Psoas muscle (tissue), 8 donors: ENCODE measurements at places on chromosomes 6 and 20.
A peak's percentile ranks its signal among the peaks of the same experiment; 100 is the strongest.

- DNase-seq, result no peak
Observed at GRCh38 chr6:52537001-52537753, 39.7 kb downstream of the TRAM2 start.

DNA sequence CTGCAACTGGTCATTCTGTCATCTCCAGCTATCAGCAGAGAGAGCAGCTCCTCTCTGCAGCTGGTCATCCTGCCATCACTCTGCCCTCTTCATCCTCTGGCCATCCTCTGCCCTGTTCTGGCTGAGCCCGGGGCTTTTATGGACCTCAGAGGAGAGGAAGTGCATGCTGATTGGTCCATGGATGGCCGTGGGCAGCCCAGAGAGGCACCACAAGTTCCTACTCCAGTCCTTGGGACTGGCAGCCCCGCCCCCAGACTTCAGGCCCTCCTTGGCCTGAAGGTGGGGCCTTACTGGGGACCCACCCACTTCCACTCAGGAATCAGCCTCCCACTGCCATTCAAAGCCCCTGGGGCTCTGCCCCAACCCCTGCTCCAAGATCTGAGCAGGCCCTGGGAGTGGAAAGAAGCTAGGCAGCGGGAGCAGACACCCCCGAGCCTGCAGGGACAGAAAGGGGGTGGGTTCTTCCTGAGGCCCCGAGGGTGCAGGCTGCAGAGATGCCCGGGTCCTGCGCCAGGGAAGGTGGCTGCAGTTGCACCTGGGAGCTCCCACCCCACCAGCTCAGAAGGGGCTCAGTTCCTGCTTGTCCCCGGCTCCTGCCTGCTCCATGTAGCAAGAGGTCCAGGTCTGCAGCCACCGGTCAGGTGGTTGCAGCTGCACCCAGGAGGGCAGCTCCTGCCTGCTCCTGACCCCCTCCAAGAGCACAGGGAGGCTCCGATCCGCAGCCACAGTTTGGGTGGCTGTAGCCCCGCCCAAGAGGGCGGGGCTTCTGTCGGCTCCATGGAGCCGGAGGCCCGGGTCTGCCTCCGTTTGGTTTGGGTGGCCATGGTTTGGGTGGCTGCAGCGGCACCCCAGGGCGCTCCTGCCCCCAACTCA, 34.1 kb upstream of the HMGA1 start:
- DNase-seq, result no peak

GRCh38 chr6:21522797-21523456, 70.6 kb upstream of the SOX4 start:
- DNase-seq, result no peak

- no peak for DNase-seq
Observed at GRCh38 chr6:126056355-126057004, 70.1 kb downstream of the TRMT11 start.

- no peak for DNase-seq
Observed at GRCh38 chr6:45483501-45483900, 105.8 kb upstream of the SUPT3H start.

GRCh38 chr6:160000280-160000704, 31.4 kb downstream of the IGF2R start:
- no peak for DNase-seq

DNA sequence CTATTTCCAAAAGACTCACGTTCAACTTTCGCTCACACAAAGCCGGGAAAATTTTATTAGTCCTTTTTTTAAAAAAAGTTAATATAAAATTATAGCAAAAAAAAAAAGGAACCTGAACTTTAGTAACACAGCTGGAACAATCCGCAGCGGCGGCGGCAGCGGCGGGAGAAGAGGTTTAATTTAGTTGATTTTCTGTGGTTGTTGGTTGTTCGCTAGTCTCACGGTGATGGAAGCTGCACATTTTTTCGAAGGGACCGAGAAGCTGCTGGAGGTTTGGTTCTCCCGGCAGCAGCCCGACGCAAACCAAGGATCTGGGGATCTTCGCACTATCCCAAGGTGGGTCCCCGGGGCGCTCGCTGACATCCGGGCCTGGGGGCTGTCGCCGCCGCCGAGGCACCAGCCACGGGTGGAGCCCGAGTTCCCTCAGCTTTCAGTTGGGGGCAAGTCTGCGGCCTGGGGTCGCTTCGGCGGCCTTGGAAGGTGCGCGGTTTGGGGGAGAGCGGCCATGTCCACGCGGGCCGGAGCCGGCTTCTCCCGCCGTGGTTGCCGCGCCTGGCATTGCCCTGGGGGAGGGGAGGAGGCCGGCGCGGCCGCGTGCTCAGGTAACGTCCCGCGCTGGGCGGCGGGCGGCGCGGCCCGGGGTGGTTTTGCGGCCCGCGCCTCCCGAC, 429 bp downstream of the AMD1 start:
- DNase-seq, result peak; percentile 71

DNA sequence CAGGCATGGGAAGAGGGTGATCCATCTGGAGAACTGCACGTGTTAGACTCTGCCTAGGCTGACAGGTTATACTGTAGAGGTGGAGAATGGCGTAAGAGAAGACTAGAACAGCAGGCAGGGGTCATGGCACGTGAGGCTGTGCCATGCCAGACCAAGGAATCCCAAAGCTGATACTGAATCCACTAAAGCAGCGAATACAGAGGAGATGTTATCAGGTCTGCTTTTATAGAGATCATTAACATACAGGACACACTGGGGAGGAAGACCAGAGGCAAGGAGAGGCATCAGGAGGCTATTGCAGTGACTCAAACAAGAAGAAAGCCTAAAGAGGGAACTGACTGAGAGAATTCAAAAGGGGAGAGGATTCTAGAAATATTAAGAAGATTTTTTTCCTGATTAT, 12.9 kb downstream of the PHACTR1 start:
- no peak for DNase-seq

- no peak for DNase-seq
Observed at GRCh38 chr6:129523816-129524215, 186.2 kb downstream of the ARHGAP18 start.

DNA sequence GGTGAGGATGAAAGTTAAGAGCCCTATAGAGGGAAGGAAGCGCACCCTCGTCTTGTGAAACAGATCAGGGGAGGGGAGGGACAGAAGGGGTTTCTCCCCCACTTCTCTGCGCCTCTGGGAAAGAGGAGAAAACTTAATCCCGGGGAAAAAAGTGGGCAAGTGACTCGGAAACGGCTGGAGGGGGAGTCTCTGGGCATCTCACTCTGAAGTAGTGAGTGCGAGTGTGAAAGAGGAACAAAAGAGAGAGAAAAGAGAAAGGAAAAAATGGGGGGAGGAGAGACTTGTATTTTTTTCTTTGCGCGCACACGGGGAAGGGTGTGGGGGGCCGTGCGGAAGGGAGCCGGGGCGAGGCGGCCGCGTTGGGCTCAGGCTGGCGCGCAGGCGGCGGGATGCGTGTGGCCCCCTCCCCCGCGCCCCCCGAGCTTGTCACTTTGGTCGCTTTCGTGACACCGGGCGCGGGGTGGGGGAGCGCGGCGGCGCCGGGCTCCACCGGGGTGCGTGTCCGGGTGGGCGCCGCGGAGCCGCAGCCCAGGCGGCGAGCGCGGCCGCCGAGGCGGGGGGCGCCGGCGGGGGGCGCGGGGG, 454 bp downstream of the L3MBTL3 start:
- DNase-seq, result peak; percentile 20

DNA sequence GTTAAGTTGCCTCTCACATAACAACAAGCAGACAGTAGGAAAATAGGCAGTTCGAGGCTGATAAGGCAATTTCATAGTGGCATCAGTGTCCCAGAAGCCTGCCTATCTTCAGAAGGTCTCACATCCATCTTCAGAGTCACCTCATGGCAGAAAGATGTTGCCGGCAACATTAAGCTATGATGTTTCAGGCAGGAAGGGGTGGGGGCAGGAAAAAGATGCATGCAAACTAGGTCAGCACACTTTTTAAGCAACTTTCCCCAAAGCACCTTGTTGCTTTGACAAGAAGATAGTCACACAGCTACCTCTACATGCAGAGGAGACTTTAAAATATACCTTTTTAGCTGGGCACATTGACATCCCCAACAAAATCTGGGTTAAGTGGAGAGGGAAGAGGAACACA, 43.2 kb upstream of the SMIM8 start:
- no peak for DNase-seq

DNA sequence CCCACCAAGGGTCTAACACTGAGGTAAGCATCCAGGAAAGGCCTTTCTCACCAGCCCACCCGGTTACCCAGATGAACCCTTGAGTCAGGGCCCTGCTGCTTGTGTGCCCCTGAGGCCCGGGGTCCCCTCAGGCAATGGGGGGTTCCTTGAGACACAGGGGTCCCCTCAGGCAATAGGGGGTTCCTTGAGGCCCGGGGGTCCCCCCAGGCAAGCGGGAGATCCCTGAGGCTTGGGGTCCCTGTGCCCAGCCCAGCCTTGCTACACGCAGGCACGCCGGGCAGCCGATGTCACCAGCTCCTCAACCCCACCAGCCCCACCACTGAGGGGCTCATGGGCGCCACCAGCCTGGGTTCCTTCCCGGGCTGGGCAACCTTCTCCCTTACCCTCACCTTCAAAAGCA, 247.2 kb downstream of the TTLL2 start:
- no peak for DNase-seq

DNA sequence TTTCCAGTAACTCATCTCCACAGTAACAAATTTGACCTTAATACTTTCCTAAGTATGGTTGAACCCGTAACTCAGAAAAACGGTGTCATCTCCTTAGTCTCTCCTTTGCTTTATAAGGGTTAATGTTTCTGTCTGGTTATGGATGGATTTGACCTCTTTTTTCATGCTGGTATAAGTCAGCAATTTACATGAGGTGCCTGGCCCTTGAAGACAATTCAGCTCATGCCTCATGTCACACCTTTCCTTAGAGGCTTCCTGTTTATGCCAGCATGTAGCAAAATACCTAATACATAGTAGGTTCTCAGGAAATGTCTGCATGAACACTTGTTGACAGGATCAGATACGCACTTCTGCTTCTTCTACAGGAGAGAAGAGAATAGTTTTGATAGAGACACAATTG, 37.7 kb upstream of the C20orf144 start:
- no peak for DNase-seq

GRCh38 chr20:2358006-2358405, 22.7 kb upstream of the TGM6 start:
- no peak for DNase-seq

GRCh38 chr6:63677282-63677681, 41.7 kb downstream of the PHF3 start:
- no peak for DNase-seq

- peak; percentile 71 for DNase-seq
Observed at GRCh38 chr20:13546497-13547131, 92.1 kb downstream of the TASP1 start.

GRCh38 chr6:33758815-33759216, 12.1 kb upstream of the IP6K3 start:
- no peak for DNase-seq

DNA sequence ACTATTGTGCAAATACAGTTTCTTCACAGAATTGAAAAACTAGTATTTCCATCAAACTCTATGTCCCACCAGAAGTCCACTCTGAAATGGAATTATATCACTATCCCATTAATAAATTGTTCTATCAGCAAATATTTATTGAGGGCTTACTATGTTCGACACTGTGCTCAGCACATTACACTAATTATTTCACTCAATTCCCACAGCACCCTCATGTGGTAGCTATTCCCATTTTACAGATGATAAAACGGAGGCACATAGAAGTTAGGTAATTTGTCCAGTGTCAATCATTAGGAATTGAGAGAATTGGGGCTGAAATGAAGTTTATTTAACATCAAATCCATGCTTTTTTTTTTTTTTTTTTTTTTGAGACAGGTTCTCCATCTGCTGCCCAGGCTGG, 52.5 kb downstream of the MKKS start:
- DNase-seq, result no peak

DNA sequence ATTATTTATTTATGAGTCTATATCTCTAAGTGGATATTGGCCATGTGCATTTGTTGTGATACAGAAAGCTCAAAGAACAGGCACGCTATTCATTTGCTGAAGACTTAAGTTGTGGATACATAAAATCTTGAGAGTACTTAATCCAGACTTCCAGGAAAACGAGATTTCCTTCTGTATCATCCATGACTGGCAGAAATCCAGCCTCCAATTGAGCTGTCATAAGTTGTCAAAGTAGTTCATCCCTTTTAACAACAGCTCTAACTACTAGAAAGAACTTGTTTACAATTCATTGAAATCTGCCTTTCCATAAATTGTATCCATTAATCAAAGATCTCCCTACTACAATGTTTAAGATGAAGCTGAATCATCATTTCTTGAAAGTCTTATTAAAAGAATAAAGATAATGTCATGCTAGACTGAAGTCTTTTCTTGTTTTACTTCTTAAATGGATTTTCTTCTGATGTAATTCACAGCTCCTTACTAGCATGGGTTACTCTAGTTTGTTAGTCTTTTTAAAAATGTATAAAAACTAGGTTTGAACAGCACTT, 447.3 kb upstream of the CITED2 start:
- DNase-seq, result no peak

- peak; percentile 91 for DNase-seq
Observed at GRCh38 chr20:33401184-33401920, at the start of gene CDK5RAP1. Gene CDK5RAP1 (minus strand): TSS chr20:33401519. CDS start chr20:33397064, 4,455 bp downstream.
